ENCODE measurements at places on chromosomes 13 and 19. TPM values are rescaled to one million over a fixed set of nuclear protein-coding genes. Genes with fewer than 3 reads are reported as not detected.

The SIGLEC10 gene
- not detected for total RNA-seq

The ZNF101 gene
- 9.3 TPM for total RNA-seq

The PSG4 gene
- total RNA-seq: not detected

The LINGO3 gene
- total RNA-seq: not detected

The TMEM86B gene
- total RNA-seq: 18.4 TPM

The MAU2 gene
- total RNA-seq: 46.1 TPM

The AKAP8L gene
- total RNA-seq: 49.9 TPM

The DNM2 gene
- 169 TPM for total RNA-seq

The DNAAF3 gene
- 76.6 TPM for total RNA-seq

The DENND1C gene
- not detected for total RNA-seq

The WDR62 gene
- 17.0 TPM for total RNA-seq

- no peak for DNase-seq
Observed at GRCh38 chr13:55361141-55361540, 1779.6 kb upstream of the PRR20A start.

DNA sequence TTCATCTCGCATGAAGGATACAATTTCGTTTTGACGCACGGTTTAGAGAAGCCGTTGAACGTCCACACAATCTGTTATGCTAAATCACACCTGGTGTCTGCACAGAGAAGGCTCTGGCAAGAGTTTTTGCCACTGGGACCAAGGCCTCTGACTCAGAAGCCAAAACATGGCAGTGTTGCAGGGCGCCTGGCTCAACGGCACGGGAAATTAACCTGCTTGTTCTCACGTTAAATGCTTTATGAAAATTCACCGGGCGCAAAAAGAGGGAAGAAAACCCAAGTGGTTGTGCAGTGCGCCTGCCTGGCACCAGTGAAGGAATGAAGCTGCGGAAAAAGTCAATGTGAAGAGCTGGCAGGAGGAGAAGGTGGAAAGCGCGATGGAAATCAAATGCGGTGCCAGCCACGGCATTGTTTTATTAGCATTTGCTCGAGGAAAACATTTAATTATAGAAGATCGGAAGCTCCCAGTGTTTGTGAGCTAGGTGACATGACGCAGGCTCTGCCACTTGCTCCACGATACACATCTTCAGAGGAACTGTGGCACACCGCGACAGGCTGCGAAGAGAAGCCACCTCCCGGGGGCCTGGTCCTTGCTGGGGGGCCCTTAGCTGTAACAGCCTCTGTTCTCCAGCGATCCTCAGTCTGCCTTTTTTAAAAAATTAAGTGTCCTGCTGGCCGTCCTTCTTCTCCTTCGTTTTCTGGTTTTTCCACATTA, 126.2 kb downstream of the ZIC5 start:
- no peak for DNase-seq

- no peak for DNase-seq
Observed at GRCh38 chr13:48486362-48486761, 46.5 kb downstream of the RCBTB2 start.

GRCh38 chr13:112441226-112441625, 65.1 kb downstream of the SPACA7 start:
- no peak for DNase-seq

GRCh38 chr19:19740755-19741154, 7.8 kb upstream of the ZNF14 start:
- DNase-seq: no peak

DNA sequence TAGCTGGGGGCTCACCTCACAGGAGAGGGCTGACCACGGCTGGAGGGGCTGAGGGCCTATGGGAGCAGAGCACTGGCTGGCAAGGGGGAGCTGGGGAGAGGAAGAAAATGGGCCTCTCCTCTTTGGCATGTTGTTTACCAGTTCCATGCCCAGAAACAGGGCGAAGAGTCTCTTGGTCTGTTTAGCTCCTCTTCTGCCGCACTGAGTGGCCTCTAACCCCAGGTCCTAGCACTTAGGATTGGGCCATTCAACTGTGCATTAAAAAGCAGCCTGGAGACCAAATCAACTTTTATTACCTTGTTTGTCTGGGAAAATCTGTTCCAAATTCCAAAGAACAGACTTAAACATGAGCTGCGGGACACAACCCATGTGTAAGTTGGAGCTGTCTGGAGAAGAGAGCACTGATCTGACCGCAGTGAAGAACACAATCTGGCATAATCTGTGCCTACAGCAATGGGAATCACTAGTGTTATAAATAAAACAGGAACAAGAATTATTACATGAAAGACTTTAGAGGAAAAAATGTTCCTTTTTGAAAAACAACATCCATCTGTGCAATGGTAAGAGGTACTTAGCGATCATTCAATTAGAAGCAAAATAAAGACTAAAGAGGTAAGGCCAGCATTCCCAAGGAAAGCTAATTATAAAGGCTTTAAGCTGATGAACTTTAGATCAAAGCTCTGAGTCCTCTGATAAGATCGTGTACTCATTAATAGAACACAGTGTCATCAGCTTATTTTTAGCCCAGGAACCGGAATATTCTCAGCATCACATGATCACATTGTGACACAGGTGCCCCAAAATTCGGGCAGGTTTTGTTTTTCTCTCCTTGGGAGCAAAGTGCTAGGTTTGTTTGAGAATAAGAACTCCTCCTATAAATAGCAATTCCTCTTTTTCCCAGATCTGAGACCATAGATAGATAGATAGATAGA, 243.2 kb downstream of the COL4A1 start:
- DNase-seq: no peak

GRCh38 chr13:102002287-102002686, 399.6 kb downstream of the FGF14 start:
- DNase-seq: no peak

DNA sequence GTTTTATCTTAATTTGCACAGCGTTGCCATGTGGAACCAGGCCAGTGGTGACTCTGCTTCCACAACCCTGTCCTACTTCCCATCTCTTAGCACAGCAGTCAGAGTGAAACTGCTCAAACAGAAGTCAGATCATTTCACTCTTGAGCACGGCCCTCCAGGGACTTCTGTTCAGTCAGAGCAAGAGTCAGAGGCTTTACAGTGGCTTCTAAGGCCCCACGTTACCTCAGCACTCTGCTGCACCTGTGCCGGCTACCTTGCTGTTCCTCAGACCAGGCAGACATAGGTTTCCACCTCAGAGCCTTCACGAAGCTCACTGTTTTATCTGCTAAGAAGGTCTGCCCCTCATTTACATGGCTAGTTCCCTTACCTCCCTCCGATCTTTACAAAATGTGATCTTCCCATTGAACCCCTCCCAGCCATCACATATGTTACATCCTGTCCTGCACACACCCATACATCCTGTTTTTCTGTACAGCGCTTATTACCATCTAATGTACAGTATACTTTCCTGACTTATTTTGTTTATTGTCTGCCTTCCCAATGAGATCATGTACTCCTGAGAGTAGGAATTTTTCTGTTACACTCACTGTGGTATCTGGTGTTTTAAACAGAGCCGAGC, 41.6 kb downstream of the TM9SF2 start:
- no peak for DNase-seq

DNA sequence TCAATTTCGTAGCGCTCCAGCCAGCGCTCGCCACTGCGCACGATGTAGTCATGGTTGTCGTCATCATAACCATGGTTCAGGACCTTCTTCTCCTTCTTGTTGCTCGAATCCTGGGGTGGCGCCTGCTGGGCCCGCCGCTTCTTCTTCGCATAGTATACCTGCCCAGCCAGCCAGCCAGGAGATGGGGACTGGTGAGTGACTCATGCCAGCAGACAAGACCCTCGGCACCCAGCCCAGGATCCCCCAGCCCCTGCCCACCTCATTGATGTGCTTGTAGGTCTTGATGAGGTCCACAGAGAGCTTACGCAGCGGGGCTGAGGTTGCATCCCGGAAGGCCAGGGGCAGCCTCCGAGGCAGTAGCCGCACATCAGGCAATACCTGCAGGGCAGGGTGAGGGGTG, 3.6 kb downstream of the DYRK1B start:
- DNase-seq: no peak

GRCh38 chr13:110575322-110576069, 14.0 kb upstream of the RAB20 start:
- peak; percentile 50 for DNase-seq

GRCh38 chr13:67023130-67023876, 206.8 kb downstream of the PCDH9 start:
- DNase-seq: no peak

- DNase-seq: no peak
Observed at GRCh38 chr13:44652962-44653660, 77.0 kb upstream of the TSC22D1 start.

GRCh38 chr19:45824531-45825262, 9.6 kb upstream of the RSPH6A start:
- DNase-seq: peak; percentile 23

- no peak for DNase-seq
Observed at GRCh38 chr13:22161871-22162270, 491.0 kb downstream of the FGF9 start.

DNA sequence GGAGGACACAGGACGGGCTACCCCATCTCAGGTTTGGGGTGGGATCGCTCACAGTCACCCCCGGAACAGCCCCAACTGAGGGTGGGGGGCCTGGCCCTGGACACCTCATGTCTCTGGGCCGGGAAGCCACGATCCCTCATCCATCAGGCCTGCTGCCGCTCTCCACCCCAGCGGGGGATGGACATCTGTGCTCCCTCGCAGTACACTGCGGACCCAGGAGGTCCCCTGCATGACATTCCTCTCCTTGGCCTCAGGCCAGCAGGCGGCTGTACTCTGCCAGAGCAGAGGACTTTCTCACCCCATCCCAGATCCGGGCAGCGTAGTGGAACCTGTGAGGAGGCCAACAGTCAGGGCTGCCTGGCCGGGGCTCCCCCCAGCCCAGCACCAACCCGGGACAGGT, 15.5 kb downstream of the IRGC start:
- DNase-seq: no peak

DNA sequence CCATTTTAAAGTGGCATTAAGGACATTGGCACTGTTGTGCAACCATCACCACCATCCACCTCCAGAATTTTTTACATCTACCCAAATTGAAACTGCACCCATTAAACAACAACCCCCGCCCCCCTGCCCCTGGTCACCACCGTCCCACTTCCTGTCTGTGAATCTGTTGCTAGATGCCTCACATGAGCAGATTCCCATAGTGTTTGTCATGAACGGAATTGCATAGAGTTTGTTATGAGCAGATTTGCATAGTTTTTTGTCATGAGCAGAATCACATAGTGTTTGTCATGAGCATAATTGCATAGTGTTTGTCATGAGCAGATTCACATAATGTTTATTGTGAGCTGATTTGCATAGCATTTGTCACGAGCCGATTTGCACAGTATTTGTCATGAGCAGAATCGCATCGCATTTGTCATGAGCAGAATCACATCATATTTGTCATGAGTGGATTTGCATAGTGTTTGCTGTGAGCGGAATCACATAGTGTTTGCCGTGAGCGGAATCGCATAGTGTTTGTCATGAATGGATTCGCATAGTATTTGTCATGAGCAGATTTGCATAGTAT, 54.0 kb upstream of the GTF3A start:
- no peak for DNase-seq

DNA sequence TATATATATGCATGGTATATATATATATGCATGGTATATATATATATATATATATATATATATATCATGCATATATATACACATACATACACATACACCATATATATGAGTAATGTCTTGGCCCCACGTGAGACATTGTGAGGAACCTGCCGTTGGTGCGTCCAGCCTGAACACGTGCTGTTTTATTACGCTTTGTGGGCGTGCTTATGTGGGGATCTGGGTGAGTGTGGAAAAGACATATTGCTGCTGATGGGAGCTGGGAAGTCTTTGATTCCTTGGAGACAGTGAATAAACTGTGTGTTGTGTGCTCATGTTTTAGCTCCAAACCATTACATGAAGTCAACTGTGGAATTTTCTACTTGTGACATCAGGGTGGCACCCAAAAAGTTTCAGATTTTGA, 28.9 kb downstream of the KCTD15 start:
- no peak for DNase-seq

DNA sequence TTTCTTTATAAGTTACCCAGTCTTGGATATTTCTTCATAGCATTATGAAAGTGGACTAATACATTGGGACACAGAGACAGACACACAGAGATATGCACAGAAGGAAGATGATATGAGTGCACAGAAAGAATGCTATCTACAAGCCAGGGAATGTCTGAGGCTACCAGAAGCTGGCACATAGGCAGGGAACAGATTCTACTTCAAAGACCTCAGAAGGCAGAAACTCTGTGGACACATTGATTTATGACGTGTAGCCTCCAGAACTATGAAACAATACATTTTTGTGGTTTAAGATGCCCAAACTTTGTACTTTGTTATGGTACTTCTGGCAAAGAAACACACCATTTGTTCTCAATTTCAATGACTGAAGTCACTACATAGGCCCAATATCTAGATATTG, 556.7 kb downstream of the PCDH9 start:
- DNase-seq: no peak
